ENCODE measurements at places on chromosomes 11 and 22. TPM values are rescaled to one million over a fixed set of nuclear protein-coding genes. Genes with fewer than 3 reads are reported as not detected.

DNA sequence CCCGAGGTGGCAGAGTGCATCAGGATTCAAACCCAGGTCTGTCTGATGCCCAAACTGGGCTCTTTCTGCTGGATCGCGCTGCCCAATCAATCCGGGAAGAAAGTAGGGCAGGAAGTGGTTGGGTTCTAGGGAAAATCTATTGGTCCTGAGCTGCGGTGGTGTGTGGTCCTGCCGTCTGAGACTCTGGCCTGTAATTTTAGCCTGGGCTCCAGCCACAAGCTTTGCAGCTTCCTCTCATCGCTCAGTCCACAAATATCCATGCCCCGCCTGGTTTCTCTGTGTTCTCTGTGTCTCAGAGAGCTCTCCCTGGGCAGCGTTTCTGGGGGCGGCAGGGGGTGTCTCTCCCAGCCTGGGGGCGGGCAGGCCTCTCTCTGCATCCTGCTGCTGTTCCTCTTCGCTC, 18.7 kb downstream of the CACNG2 start:
- DNase-seq: no peak

DNA sequence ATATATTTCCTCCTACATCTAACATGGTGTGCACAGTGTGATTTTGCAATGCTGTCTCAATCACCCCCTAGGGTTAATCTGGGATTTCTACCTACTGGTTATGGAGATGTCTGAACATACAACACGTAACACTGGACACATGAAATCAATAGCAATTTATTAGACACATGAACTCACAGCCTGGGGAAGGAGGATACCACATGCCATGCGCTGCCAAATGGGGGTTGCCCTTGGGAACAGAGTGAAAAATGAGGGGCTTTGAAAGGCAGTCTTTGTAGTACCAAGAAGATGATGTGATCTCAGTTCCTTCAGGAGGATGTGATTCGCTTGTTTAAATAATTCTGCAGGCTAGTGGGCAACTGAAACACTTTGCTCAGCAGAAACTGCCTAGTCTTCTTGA, 253.6 kb upstream of the LRRC4C start:
- DNase-seq: no peak

DNA sequence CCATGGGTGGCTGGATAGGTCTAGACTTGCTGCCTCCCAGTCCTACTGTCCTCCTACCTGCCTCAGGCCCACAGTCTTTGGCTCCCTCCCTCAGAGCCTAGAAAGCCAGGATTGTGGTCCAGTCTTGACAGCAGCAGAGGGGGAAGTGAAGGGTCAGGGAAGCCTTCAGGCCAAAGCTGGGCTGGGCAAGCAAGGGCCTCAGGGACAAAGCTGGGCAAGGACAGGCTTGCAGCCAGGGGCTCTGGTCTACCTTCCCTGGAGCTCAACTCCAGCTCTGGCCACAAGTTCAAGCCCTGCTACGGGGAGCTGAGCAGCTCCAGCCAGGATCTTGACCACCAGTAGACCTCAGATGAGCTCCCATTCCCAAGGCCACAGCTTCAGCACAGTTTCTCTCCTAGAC, 14.9 kb downstream of the LMO1 start:
- no peak for DNase-seq

GRCh38 chr11:14329702-14330101, 29.3 kb downstream of the RRAS2 start:
- DNase-seq: no peak

GATD1 gene
- 23.1 TPM for total RNA-seq
